ENCODE measurements at places on chromosomes 1 and 21.
A peak's percentile ranks its signal among the peaks of the same experiment; 100 is the strongest.

- peak; percentile 45 for DNase-seq
Observed at GRCh38 chr21:42593007-42593814, 60.2 kb upstream of the PDE9A start.

- no peak for DNase-seq
Observed at GRCh38 chr1:220783453-220783852, 3.3 kb upstream of the MTARC1 start.

DNA sequence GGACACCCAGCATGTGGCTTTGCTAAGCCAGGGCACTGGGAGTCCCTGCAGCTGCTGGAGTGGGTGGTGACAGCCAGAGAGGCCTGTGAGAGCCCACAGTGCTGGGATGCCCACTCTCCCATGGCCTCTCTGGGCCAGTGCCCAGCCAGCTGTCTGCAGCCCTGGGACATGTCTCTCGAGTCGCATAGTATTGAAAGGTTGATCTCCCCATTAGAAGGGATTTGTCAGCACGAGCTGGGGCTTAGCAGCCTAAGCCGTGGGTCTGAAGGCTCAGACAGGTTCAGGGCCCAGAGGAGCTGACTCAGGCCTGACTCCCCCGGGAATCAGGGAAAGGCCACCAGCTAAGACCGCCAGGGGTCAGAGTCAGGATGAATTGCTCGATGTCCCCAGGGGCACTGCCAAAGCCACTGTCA lies 53.5 kb downstream of the FOXD2 start:
- no peak for DNase-seq

DNA sequence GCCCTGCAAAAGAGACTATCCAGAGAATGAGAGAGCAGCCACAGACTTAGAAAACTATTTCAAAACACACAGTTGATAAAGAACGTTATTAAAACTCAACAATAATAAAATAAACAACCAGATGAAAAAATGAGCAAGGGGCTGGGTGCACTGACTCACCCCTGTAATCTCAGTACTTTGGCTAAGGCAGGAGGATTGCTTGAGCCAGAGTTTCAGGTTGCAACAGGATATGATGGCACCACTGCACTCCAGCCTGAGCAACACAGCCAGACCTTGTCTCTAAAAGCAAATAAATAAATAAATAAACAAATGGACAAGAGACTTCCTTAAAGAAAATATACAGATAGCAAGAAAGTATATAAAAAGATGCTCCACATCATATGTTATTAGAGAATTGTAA lies 144.6 kb downstream of the LRRIQ3 start:
- DNase-seq, result no peak

GRCh38 chr1:46096269-46097148 lies 35.9 kb downstream of the PIK3R3 start:
- no peak for DNase-seq

DNA sequence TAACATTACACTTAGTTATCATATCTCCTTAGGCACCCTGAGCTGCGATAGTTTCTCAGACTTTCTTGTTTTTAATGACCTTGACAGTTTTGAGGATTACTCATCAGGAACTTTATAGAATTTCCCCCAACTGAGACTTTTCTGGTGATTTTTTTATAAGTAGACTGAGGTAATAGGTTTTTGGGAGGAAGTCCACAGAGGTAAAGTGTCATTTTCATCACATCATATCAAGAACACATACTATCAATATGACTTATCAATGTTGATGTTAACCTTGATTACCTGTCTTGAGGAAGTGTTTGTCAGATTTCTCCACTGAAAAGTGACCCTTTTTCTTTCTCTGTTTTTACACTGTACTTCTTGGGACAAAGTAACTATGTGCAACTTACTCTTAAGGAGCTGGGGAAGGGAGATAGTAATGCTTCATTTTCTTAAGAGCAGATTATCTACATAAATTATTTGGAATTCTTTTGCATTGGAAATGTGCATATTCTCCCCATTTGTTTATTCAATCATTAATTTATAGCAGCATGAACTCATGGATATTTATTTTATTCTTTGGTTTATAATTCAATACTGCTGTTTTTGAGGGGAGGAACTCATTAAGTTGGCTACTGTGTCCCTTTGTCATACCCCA lies 72.8 kb upstream of the HSD17B7 start:
- no peak for DNase-seq

Measured in T follicular helper cell (primary cell).